ENCODE measurements at places on chromosomes 3 and 15.

GRCh38 chr15:50140098-50140497, 21.1 kb upstream of the ATP8B4 start:
- no peak for DNase-seq

- no peak for DNase-seq
Observed at GRCh38 chr3:136745916-136746315, 6.3 kb downstream of the STAG1 start.

DNA sequence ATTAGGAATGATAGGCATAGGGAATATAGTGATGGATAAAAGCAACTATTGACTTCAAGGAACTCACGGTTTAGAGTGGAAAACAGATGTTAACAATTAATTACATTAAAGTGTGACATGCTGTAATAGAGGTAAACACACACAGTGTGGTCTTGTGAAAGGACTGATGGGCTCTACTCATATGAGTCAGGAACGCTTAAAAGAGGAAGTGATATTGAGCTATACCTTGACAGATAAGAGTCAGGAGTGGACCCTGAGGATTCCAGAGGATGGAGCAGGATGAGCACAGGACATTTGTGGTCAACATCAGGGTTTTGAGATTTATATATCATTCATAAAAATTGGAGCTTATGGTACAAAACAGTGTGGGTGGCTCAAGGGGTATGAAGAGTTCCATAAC, 11.0 kb downstream of the EXOG start:
- no peak for DNase-seq

- no peak for DNase-seq
Observed at GRCh38 chr3:81958972-81959640, 197.7 kb upstream of the GBE1 start.

GRCh38 chr3:46866720-46867549, 3.7 kb upstream of the MYL3 start:
- DNase-seq = peak; percentile 66

DNA sequence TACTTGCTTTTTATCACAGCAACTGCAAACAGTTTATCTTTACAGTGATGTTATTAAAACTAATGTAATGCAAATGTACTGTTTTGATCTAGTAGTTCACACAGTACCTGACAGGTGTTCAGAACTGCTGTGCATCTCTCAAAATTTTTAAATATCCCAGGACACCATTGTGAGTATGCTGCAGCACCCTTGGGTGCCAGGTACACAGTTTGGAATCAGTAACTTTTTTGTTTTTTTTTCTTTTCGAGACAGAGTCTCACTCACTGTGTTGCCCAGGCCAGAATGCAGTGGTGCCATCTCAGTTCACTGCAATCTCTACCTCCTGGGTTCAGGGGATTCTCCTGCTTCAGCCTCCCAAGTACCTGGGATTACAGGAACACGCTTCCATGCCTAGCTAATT, 3.0 kb downstream of the KNL1 start:
- DNase-seq = no peak

GRCh38 chr15:89628806-89629715, 26.2 kb downstream of the KIF7 start:
- DNase-seq = no peak

DNA sequence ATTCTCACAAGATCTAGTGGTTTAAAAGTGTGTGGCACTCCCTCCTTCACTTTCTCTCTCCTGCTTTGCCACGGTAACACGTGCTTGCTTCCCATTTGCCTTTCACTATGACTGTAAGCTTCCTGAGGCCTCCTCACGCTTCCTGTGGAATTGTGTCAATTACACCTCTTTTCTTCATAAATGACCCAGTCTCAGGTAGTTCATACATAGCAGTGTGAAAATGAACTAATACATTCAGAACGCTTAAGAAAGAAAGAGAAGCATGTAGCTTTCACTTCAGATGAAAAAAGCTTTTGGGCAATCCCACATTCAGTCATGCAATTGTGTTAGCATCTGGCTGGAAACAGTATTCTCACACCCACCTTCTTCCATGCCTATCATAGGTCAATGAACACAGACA, 24.4 kb downstream of the P3H2 start:
- DNase-seq = no peak

GRCh38 chr3:52317208-52318000, 1.3 kb downstream of the DNAH1 start:
- DNase-seq = no peak

- no peak for DNase-seq
Observed at GRCh38 chr15:26889298-26889898, 22.5 kb downstream of the GABRA5 start.

DNA sequence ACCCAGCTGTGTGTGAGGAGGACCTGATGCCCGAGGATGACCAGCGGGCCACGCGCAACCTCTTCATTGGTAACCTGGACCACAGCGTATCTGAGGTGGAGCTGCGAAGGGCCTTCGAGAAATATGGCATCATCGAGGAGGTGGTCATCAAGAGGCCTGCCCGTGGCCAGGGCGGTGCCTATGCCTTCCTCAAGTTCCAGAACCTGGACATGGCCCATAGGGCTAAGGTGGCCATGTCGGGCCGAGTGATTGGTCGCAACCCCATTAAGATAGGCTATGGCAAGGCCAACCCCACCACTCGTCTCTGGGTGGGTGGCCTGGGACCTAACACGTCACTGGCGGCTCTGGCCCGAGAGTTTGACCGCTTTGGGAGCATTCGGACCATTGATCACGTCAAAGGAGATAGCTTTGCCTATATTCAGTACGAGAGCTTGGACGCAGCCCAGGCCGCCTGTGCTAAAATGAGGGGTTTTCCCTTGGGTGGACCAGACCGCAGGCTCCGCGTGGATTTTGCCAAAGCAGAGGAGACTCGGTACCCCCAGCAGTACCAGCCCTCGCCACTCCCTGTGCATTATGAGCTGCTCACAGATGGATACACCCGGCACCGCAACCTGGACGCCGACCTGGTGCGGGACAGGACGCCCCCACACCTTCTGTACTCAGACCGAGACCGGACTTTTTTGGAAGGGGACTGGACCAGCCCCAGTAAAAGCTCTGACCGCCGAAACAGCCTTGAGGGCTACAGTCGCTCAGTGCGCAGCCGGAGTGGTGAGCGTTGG, 1.5 kb downstream of the RBM15B start:
- no peak for DNase-seq

DNA sequence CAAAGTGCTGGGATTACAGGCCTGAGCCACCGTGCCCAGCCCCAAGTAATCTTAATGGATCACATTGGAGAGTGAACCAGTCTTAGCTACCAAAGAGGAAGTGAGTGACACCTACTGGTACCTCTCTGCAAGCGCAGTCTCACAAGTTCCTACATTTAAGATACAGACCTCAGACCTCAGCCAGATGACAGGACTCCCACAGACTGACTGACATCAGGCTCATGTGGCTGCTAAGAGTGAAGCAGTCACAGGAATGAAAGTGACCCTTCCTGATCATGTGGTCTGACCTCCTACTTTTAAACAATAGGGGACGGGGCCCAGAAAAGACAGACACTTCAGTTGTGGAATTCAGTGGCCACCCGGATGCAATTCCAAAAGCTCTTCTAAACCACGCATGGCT, 36.3 kb upstream of the GNB5 start:
- DNase-seq = peak; percentile 28

DNA sequence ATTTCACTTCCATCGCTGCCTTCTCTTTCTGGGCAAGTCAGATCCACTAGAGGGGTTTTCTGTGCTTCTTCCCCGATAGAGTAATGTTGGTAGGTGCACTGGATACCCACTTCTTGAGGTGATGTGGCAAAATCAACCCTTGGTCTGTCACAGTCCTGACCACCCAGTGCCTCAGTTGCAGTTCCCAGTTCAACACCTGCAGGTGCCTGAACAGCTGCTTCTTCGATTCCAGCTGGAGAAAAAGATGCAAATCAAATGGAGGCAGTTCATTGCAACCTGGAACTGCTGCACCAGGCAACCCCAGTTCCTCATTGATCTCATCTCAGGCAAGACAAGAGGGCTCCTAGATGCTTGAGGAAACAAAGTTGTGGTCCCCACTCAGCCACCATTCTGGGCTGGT, 186.6 kb downstream of the UBE2E2 start:
- DNase-seq = no peak

GRCh38 chr3:7847021-7847420, 654.6 kb upstream of the LMCD1 start:
- DNase-seq = no peak

GRCh38 chr3:150161011-150161410, 190.3 kb upstream of the PFN2 start:
- DNase-seq = no peak

- no peak for DNase-seq
Observed at GRCh38 chr3:104347291-104347690, 1019.4 kb upstream of the ALCAM start.

DNA sequence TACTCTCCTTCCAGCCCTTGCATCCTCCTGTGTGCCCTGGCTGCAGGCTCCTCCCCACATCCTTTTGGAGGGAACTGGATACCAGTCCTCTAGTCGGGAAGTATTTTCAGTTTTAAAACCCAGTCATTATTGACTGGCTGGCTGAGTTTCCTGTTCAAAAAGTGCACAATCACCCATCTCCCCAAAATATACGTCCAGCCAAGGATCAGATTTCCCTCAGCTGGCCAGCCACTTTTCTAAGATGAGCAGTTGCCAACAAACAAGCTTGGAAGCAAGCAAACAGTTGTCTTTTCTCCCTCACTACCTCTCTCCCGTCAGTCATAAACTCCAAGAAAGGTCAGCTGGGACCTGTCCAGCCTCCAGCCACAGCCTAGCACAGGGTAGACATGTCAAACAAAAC, 147.7 kb upstream of the GALNT15 start:
- DNase-seq = no peak

GRCh38 chr15:62465173-62465572, 300.1 kb upstream of the C2CD4B start:
- DNase-seq = no peak

GRCh38 chr15:27832237-27832596, 266.9 kb downstream of the OCA2 start:
- no peak for DNase-seq

GRCh38 chr15:70385711-70386110, 288.0 kb upstream of the TLE3 start:
- DNase-seq = no peak

DNA sequence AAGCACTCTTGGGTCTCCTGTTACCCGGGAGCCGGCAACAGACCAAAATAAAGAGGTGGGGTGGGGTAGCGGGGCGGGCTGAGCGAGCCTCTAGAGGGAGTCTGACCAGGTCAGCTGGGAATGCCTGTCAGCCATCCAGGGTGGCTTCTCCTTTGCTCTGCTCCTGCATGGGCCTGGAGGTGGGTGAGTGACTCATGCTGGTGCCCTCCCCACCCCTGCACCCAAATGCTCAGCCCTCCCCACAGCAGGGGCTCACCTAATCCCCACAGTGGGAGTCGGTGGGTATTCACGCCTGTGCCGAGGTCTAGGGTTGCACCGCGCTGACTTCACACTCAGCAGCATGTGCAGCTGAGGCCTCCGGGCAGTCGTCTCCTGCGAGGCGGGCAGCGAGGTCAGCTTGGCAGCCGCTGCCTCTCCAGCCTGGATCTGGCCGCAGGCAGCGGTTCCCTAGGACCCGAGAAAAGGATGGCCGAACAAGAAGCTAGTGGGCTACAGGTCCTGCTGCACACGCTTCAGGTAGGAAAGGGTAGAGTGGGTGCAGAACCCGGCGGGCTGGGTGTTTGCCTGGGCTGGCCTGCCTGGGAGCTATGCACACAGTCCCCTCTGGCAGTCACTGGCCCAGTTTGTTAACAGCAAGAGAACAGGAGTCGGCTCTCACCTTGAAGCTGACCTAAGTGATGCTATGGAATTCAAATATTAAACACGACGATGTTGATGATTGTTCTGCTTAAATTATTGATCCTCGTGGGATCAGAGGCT, at the start of gene AGBL1:
TSS of gene AGBL1 (plus strand) at position 364 of the 759 bp plus-strand sequence.
- DNase-seq = no peak

DNA sequence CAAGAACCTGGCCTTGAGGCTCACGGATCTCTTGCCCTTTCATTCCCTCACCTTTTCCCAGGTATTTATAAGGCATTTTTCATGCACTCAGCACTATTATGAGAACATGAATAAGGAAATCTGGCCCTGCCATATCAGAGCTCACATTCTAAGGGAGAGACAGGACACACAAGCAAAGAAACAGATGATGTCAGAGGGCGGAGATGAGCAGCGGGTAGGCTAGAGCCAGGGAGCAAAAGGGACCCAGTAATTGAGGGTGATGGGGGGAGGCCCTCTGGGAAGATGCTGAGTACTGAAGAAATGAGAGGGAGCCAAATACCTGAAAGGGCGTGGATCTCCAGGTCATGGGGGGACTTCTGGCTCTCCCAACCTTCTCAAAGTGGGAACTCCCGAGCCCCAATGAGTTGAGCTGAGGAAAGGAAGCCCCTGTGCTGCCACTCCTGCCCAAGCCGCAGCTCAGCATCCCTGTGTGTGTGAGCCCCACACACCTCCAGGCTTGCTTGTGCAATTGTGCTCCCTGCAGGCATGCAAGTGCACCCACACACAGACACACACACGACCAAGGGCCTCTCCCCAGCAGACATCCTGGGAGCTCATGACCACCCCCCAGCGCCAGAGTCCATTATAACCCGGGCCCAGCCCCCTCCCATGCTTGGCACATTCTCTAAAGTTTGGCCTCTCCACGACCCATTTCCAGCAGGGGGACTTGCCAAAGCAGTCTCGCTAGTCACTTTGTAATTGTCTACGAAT, 81.4 kb upstream of the PXYLP1 start:
- no peak for DNase-seq

GRCh38 chr3:12478326-12478725, 6.0 kb upstream of the TSEN2 start:
- DNase-seq = no peak

DNA sequence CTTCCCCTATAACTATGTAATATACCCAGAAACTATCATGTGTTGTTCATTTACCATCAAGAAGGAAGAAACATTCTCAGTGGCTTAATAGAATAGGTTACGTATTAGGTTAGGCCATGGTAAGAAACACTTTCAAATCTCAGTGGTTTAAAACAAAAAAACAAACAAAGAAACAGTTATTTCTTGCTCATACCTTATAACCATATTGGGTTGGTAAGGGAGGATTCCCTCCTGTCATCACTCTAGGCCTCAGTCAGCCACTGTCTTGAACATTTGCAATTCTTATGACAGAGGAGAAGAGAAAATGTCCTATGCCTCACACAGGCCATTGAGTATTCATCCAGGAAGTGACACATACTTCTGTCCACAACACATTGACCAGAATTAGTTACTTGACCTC, 727.7 kb upstream of the NECTIN3 start:
- no peak for DNase-seq

DNA sequence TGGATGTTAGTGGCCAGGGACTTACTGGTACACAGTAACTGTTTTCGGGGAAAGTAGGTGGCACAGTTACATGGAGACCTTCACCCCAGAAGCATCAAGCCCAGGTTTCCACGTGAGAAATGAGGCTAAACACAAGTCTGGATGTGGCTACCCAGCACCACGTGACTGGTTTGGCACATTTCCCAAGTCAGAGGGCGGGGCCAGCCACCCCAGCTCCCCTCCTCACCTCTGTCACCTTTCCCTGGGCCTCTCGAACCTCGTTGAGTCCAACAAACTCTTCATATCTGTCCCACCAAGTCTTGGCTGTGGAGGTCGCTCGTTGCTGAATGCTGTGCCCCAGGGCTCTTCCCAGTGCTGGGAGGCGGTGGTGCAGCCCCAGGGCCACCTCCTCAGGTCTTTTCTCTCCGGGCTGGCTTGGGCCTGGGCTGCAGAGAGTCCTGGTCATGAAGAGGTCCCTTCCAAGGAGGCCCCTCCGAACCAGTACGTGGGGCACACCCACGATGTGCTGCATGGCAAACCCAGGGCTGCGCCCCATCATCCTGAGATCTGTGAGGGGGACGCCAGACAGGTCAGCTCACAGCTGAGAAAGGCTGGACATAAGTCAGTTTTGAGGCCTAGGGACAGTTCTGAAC, 4.8 kb upstream of the PLXNB1 start:
- DNase-seq = no peak

GRCh38 chr15:39719109-39719508, 63.5 kb downstream of the FSIP1 start:
- no peak for DNase-seq

- no peak for DNase-seq
Observed at GRCh38 chr3:25151903-25152295, 276.2 kb upstream of the RARB start.

All from activated CD8-positive, alpha-beta memory T cell treated with anti-CD3 and anti-CD28 coated beads for 1 hour (primary cell).